ENCODE measurements at places on chromosomes 16 and 17.
A peak's percentile ranks its signal among the peaks of the same experiment; 100 is the strongest.

GRCh38 chr17:78868391-78868790 is 27.8 kb upstream of the USP36 start:
- no peak for DNase-seq
- peaks cover 5% of the 10 kb centered on the region for H3K4me1 ChIP-seq
- peaks cover 12% of the 10 kb centered on the region for H3K36me3 ChIP-seq
- H3K27me3 ChIP-seq = no peaks in the 10 kb centered on the region

GRCh38 chr16:64196444-64196843 is 925.4 kb downstream of the CDH11 start:
- no peaks in the 10 kb centered on the region for H3K27me3 ChIP-seq
- no peaks in the 10 kb centered on the region for H3K36me3 ChIP-seq
- no peak for DNase-seq

GRCh38 chr16:74813109-74813641 is 38.6 kb upstream of the FA2H start:
- H3K4me1 ChIP-seq = no peaks in the 10 kb centered on the region
- peak; percentile 86 for DNase-seq
- peak overlapping the region; percentile 41 for H3K4me3 ChIP-seq

DNA sequence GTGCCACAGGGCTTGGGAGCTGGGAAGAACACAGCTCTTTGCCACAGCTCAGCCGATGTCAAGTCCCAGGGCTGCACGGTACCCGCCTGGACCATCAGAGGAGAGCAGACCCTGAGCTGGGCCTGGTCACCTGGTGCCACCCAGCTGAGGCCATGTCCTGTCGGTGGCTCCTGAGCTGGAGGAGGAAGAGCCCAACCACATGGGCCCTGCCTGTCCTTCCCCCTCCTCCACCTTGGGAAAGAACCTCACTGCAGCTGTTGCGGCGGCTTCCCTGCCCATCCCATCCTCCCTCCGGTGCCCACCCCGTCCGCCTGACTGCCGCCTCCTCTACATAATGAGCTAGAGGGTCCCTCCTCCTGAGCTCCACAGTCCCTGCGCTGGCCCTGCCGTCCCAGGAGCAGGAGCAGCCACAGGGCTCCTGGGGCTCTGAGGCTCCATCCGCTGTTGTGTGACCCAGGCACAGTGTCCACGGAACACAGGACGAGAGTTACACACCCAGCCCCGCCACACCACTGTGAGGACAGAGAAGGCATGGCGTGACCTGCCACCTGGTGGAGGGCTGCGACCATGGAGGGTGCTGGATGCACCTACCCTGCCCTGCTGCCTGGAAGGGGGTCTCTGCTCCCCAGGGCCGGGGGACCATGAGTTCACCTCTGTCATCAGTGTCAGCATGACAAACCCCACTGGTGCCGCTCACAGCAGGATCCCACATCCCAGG is 21.4 kb upstream of the CHMP6 start:
- peaks cover 4% of the 10 kb centered on the region for H3K4me1 ChIP-seq
- H3K27me3 ChIP-seq = peaks cover 4% of the 10 kb centered on the region
- no peaks in the 10 kb centered on the region for H3K36me3 ChIP-seq
- no peak overlapping the region for H3K4me3 ChIP-seq
- DNase-seq = no peak

DNA sequence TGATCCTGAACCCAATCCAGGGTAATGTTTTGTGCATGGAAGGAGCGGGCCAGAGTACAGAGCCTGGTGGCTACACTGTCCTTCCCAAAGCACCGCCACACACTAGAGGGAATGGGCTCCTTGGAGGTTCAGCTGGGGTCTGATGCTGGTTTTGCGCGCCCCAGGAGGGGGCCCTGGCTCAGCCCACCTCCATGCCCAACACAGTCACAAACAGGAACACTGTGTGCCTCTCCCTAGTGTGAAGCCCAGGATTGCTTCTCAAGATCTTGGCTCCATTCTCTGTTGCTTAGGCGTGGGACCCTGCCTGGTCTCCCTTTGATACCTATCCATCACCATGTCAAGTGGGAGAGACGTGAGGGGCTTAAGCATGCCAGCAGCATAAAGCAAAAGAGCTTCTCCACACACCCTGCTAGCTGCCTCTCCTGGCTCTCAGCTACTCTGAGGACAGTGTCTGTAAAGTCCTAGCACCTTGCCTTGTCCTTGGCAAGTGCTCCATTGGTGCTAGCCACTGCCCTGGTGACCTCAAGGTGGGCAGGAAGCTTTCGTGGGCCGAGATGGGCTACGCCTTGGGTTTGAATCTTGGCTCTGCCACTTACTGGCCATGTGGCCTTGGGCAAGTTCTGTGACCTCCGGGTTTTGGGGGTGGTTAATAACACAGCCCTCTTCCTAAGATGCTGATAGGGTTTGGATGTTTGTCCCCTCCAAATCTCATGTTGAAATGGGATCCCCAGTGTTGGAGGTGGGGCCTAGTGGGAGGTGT is 122.2 kb downstream of the C16orf78 start:
- H3K27ac ChIP-seq = no peak overlapping the region
- DNase-seq = no peak
- no peak overlapping the region for H3K4me3 ChIP-seq
- no peaks in the 10 kb centered on the region for H3K27me3 ChIP-seq
- H3K36me3 ChIP-seq = peaks cover 5% of the 10 kb centered on the region

DNA sequence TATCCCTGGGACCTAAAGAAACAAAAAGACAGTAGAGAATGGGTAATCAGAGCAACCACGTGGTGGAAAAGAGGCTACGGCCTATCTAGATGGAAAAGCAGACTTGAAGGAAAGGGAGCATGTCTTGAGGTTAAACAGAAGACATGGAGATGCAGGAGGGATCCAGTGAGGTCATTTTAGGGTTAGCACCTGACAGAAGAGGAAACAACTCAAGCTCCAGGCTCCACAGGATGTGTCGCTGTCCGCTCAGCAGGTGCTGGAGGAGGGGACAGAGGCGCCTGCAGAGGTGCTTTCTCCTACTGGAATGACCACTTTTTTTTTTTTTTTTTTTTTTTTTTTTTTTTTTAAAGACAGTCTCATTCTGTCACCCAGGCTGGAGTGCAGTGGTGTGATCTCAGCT is 47.5 kb upstream of the CLEC3A start:
- no peaks in the 10 kb centered on the region for H3K36me3 ChIP-seq
- H3K4me1 ChIP-seq = peaks cover 7% of the 10 kb centered on the region
- no peak overlapping the region for H3K27ac ChIP-seq

GRCh38 chr16:65919145-65919985 is 447.1 kb upstream of the CDH5 start:
- H3K4me3 ChIP-seq = no peak overlapping the region
- no peak overlapping the region for H3K27ac ChIP-seq
- no peak for DNase-seq
- H3K4me1 ChIP-seq = peaks cover 8% of the 10 kb centered on the region
- peaks cover 20% of the 10 kb centered on the region for H3K27me3 ChIP-seq
- no peaks in the 10 kb centered on the region for H3K36me3 ChIP-seq

- H3K36me3 ChIP-seq = peaks cover 4% of the 10 kb centered on the region
- H3K4me3 ChIP-seq = peak overlapping the region; percentile 92
- H3K27me3 ChIP-seq = peaks cover 53% of the 10 kb centered on the region
- DNase-seq = no peak
- peak overlapping the region; percentile 97 for H3K27ac ChIP-seq
- peaks cover 30% of the 10 kb centered on the region for H3K4me1 ChIP-seq
Measured at GRCh38 chr17:7437950-7438614, 1.2 kb upstream of the FGF11 start.

DNA sequence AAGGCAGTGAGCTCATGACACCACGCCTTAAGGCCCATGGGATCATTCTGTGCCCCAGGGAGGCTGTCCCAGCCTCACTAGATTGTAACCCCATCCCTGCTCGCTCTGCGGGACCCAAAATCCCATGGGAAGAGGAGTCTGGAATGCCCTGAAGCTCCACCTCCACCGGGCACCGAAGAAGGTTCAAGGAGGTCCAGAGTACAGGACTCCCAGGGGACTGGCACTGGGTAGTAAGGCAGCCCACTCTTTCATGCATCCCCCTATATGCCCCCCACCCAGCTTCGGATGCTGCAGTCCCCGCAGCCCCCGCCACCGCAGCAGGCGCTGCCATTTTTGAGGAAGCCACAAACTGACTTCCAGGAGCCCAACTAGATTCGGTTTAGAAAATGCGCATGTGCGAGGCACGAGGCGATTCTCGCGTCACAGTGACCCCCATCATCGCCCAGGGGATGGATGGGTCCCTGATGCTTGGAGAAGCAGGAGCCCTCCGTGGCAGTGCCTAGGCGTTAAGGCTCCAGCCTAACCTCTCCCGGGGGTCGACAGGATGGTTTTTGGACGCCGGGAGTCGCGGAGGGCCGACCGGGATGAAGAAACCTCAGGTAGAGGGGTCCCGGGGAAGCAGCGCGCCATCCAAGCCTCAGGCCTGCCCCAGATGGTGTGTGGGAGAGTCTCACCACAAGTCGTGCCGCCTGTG is 1681.0 kb downstream of the TP53TG3F start:
- H3K27me3 ChIP-seq = no peaks in the 10 kb centered on the region
- H3K4me3 ChIP-seq = no peak overlapping the region
- no peaks in the 10 kb centered on the region for H3K36me3 ChIP-seq
- peak; percentile 63 for DNase-seq
- H3K27ac ChIP-seq = no peak overlapping the region
- H3K4me1 ChIP-seq = no peaks in the 10 kb centered on the region
